Activated T-helper 2 cell treated with anti-CD3 and anti-CD28 coated beads, Interferon-gamma antibody, Interleukin-2, Interleukin-4, amounts not matched to agents 10 μg/mL and 5 μg/mL and 100 μg/mL, durations not matched to agents 14 hours and 24 hours and 36 hours (primary cell): ENCODE measurements at places on chromosomes 3 and 15. TPM values are rescaled to one million over a fixed set of nuclear protein-coding genes. Genes with fewer than 3 reads are reported as not detected.

The KATNBL1 gene
- total RNA-seq: 42.0 and 42.3 TPM in 2 replicates

The SLC28A2 gene
- total RNA-seq: not detected in 2 replicates

The ABHD17C gene
- total RNA-seq: 4.2 and 4.3 TPM in 2 replicates

The SMARCC1 gene
- 150 and 166 TPM in 2 replicates for total RNA-seq
